HS-5 (cell line): ENCODE measurements at places on chromosomes 5 and 9.
A peak's percentile ranks its signal among the peaks of the same experiment; 100 is the strongest.

DNA sequence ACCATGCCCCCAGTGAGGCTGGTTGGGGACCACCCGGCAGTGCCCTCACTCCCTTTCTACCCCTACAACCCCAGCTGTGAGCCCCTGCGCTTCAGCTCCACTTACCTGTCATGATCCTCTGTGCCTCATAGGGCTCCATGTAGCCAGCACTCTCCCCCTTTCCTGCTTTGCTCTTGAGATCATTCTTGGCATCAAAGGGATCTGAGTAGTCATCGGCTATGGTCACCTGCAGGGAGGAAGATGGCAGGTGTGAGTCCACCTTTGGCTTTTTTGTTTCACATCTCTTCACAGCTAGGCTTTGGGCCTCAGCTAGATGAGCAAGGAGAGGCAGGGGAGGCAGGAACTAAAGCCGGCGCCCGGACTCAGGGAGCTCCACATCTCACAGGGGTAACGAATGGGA lies 53.1 kb downstream of the SHB start:
- DNase-seq, result no peak

GRCh38 chr5:66987540-66987939 lies 209.1 kb downstream of the CD180 start:
- no peak for DNase-seq

GRCh38 chr9:12859704-12860251 lies 85.0 kb downstream of the LURAP1L start:
- peak; percentile 85 for DNase-seq

DNA sequence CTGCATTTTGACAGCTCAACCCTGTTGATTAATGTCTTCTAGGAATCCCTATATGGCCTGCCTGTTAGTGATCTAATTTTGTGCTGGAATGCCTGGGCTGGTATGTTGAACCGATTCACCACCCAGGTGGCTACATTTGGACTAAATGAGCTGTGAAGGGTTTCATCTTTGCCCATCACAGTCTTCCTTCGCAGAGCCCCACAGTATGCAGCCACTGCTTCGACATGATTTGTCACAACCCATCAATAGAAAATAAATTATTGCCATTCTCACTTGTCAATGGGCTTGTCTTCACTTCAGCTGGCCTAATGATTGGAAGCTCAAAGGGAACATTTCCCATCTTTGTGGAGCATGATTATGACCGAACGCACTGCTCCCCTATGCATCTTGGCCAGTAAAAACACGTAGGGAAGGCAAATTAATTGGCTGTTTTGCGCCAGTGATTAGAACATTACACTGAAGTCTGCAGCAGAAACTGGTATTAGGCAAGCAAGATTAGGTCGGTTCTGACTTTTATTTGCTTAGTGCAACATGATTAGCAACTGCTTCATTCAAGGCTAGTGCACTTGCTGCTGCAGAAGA lies 408.5 kb downstream of the KIAA0825 start:
- no peak for DNase-seq

GRCh38 chr9:83327323-83327722 lies 210.9 kb downstream of the FRMD3 start:
- DNase-seq, result no peak

DNA sequence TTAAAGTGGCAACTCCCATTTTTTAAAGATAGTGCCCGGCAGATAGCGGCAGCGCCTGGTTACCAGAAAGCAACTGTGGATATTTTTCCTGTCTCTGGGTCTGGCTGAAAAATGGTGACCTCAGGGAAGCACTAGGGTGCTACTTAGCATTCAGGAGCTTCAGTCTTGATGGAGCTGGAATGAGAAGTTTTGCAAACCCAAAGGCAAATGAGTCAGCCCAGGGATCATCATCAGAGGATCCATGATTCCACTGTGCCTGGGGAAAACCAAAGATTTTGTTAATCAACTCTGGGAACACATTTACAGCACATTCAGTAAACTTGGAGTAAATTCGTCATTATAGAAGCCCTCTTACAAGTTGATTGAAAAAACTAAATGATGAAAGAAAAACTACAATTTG lies 26.7 kb downstream of the F2R start:
- no peak for DNase-seq

DNA sequence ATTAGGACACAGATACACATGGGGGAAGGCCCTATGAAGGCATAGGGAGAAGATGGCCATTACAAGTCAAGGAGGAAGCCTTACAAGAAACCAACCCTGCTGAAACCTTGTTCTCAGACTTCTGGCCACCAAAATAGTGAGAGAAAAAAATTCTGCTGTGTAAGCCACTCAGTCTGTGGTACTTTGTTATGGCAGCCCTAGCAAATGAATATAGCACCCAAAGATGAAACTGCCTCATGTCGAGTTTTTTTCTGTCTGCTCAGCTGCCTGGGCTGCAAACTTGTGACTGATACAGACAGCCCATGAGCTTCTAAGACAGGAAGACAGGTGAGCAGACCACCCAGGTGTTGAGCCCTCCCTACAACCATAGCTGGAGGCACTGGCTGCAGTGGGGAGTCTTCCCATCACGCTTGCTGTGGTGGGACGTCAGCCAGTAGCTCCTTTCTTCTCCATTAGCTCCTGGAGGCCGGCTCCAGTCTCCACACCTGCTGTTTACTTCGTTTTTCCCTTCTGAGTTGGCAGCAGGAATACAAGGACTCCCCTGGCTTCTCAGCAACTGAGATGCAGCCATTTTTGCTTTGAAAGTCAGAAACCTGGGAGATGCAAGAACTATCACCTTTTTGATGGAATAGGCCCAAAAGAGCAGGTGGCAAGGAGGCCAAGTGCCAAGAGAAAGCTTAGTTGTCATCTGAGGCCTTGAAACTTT lies 164.9 kb downstream of the SEMA6A start:
- DNase-seq, result no peak

- DNase-seq, result no peak
These were observed 173.1 kb upstream of the IER5L start for GRCh38 chr9:129351058-129351641.

DNA sequence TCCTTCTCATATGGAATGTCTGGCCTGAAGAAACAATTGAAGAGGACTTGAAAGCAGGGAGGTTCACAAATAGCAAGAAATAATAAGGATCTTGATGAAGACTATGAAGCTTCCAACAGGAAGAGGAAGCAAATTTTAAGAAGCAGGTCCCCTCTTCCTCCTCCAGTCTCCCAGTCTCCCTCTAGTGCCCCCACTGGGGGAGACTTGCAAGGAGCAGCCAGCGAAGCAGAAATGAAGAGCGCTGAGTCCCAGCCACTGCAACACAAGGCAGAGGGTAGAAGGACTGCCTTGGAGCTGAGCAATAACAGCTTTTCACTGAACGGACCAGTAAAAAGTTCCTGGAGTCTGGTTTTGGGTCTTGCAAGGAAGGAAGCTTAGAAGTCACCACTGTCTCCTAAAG lies 32.6 kb upstream of the ACO1 start:
- no peak for DNase-seq

DNA sequence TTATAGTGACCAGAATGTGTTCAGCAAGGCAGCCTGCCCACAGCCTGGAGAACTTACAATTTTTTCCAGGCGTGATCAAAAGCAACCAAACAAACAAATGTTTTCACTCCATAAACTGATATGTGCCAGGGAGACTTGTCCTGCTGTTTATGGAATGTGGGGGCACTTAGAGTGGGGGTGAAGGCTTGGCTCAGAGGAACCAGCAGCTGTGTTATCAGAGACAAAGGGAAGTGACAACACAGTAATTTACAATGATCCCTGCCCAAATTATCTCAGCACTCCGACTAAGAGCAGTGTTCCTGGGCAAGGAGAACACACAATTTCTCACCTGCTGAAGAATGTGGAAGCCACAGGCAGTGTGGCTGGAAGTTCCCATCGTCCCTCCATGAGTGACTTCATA lies 429.1 kb upstream of the IRX4 start:
- DNase-seq, result no peak

GRCh38 chr9:19085295-19085694 lies 17.4 kb downstream of the HAUS6 start:
- DNase-seq, result no peak

DNA sequence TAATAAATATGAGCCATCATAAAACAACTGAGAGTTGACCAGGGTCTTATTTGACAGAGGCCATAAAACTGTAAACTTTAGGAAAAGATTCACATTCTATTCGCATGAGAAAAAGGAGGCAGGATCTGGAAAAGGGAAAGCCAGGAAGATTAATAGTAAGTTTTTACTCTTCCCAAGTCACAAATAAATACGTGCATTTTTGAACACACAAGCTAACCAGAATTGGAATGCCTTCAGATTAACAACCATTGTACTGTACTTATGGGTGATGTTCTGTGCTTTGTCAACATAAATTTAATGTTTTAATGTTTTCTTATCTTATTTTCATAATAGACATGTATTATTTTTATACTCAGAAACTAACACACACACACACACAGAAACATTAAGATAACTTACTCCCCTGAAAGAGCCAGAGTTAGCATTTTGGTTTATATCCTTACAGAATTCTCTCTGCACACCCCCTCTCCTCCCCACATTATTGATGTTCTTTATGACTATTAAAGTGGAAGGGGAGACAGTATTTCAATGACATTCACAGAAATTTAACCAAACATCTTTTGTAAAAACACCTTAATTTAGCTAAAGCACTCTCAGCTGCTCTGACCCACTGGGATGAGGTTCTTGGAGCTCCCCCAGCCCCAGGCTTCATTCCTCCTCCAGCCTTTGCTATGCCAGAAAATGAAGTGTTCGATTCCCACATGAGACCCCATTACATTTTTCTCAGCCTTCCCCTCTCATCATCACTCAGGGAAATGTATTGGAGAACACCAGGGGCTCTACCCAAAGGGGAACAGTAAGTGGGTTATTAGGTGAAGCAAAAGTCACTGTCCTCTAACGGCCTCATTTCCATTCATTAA lies 155.5 kb downstream of the ESM1 start:
- no peak for DNase-seq

GRCh38 chr5:68875351-68875750 lies 218.5 kb upstream of the SLC30A5 start:
- no peak for DNase-seq

GRCh38 chr5:73121119-73121463 lies 716 bp downstream of the TMEM171 start:
- peak; percentile 41 for DNase-seq

- DNase-seq, result no peak
These were observed 100.7 kb downstream of the YTHDC2 start for GRCh38 chr5:113614191-113614590.

GRCh38 chr5:132228241-132229035 lies 785 bp upstream of the P4HA2 start:
- DNase-seq, result no peak

GRCh38 chr5:92051741-92052140 lies 668.6 kb upstream of the ARRDC3 start:
- no peak for DNase-seq

DNA sequence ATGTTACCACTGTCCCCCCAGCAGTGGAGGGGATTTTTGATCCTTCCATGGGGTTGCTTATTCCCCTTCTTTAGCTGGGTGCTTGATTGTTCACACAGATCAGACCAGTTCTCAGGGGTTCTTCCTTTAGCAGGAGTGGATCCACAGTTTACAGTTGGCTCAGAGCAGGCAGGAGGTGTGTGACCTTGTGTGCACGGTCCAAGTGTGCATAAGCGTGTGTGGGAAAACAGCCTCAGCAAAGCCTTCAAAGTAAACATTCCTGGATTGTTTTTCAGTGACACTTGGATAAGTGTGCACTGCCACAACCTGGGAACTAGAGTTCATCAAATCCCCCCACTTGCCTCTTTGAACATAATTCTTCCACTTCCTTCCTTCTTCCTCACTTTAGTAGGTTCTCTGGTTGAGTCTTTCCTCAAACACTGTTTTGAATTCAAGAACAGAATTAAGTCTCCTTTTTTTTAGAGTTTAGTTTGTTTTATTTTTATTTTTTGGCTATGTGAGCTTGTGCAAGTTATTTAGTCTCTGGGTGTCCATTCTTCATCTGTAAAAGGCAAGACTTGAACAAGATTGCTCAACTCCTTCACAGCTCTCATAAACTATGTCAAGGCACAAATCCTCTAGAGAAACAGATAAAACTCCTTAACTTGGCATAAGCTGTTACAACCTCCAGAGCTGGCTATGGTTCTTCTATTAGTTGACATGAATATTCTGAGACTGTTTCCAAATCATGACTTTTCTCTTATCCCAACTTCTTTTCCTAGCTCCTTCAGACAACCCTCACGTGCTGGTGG lies 78.0 kb downstream of the OSMR start:
- no peak for DNase-seq

GRCh38 chr5:125525356-125525755 lies 778.9 kb upstream of the ZNF608 start:
- no peak for DNase-seq

DNA sequence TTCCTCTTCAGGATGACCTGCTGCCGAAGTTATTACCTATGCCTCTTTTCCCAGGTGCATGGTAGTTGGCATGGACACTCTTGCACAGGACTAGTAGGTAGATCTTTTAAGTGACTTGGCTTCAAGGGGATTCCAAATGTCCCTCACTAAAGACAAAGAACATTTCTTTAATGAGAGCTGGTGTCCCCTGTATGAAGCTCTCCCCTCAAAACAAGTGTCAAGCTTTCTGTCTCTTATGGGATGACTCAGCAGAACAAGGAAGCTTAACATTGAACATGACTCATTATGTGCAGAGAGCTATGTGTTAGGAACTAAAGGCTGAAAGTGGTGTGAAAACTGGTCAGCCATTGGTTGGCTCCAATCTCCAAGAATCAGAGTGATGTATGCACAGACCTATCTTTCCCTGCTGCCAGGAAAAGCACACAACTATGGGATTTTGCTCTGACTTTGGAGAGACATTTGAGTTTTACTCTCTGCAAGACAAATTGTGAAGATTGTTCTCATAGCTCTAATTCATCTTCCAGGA lies 120.5 kb downstream of the PRDM6 start:
- peak; percentile 43 for DNase-seq

GRCh38 chr5:95424016-95424415 lies 32.9 kb downstream of the FAM81B start:
- no peak for DNase-seq

DNA sequence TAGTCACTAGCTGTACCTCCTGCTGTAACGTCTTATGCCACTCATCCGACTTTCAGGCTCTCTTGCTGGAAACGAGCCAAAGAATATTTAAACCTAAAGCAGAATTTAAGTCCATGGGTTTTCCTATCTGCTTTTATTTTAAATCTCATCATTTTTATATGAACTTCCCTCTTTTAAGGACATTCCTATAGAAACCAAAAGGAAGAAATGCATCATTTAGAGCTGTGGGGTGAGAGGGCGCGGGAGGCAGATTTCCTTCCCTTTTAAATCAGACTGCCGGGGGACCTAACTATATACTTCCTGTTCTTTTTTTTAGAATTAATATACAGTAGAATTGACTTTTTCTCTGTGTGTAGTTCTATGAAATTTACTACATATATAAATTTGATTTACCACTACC lies 468.8 kb downstream of the BNC2 start:
- no peak for DNase-seq

GRCh38 chr5:95417971-95418370 lies 26.8 kb downstream of the FAM81B start:
- peak; percentile 13 for DNase-seq

DNA sequence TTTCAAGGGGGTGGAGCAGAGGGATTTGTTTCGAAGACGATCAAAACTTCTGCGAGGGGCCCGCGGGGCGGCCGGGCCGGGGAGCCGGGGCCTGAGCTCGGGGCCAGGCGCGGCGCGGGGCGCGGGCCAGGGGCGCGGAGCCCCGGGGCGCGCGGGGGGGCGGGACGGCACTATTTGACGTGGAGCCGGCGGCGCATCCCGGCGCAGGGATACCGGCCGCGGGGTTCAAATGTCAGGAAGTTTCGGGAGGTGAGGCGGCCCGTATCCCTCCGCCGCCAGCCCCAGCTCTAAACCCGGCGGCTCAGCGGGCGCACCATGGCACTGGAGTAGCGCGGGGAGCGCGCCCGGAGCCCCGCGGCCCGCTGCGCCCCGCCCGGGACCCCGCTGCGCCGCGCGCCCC lies at the start of gene LMX1B:
Gene LMX1B, plus strand, starts transcription at position 278 of the 400 bp plus-strand sequence. CDS start 522 bp downstream, outside the sequence.
- DNase-seq, result no peak

- DNase-seq, result no peak
These were observed 11.4 kb upstream of the RANBP3L start for GRCh38 chr5:36312953-36313672.
